ENCODE measurements at places on chromosomes 2 and 18. TPM values are rescaled to one million over a fixed set of nuclear protein-coding genes. Genes with fewer than 3 reads are reported as not detected.

The BBS5 gene
- 3.2 TPM for total RNA-seq

The GAREM1 gene
- 1.4 TPM for total RNA-seq

The UGT1A10 gene
- not detected for total RNA-seq

The AGXT gene
- not detected for total RNA-seq

The HTR2B gene
- total RNA-seq, result 4.4 TPM

The DSG4 gene
- total RNA-seq, result not detected

The CYP27C1 gene
- total RNA-seq, result not detected

DNA sequence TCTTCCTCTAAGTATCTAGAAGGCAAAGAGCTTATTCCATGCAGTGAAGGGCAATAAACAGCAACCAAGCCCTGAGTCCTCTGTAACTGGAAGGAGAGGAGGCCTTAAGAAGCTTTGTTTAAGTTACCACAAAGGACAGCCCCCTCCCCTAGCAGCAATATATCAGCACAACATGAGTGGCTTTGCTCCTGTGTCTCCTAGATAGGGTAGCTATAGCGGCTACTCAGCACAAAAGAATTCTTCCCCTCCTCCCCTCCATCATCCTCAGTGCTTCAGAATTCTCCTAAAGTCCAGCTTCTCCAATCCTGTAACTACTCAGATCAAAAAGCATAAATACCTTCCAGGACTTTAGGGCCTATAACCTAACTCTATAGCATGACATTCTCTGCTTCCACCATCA, 16.5 kb downstream of the SUMO1 start:
- DNase-seq, result no peak

- DNase-seq, result no peak
Measured at GRCh38 chr2:46171996-46172546, 125.1 kb upstream of the EPAS1 start.

GRCh38 chr2:195313962-195314361, 343.1 kb upstream of the SLC39A10 start:
- no peak for DNase-seq

DNA sequence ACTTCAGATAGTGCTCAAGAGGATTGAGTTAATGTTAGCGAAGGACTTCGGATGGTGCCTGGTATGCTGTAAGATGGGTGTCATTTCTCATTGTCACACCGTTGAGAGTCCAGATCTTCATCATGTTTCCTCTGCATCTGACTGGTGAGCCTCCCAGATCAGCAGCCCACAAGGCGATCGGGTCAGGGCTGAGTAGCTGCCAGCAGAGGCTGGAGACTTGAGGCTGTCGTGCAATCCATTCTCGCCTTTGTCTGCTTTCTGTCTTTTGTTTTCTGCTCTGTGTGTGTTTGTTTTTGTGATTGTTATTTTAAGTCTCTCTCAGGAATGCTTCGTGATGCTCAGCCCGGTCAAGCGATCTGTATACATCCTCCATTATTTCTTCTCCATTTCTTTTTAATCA, 95.8 kb downstream of the TGOLN2 start:
- no peak for DNase-seq

- no peak for DNase-seq
Measured at GRCh38 chr18:57579934-57580333, 6.6 kb downstream of the FECH start.

Measured in dermis blood vessel endothelial cell (primary cell).